ENCODE measurements at places on chromosomes 13 and 19. TPM values are rescaled to one million over a fixed set of nuclear protein-coding genes. Genes with fewer than 3 reads are reported as not detected.

Gene CYP4F12
- total RNA-seq, result 23.6 TPM

Gene HNRNPL
- total RNA-seq, result 74.7 TPM

GRCh38 chr13:28047757-28048388, 52.5 kb downstream of the FLT3 start:
- H3K4me1 ChIP-seq, result no peaks in the 10 kb centered on the region
- no peak overlapping the region for H3K27ac ChIP-seq
- no peak overlapping the region for H3K4me3 ChIP-seq

DNA sequence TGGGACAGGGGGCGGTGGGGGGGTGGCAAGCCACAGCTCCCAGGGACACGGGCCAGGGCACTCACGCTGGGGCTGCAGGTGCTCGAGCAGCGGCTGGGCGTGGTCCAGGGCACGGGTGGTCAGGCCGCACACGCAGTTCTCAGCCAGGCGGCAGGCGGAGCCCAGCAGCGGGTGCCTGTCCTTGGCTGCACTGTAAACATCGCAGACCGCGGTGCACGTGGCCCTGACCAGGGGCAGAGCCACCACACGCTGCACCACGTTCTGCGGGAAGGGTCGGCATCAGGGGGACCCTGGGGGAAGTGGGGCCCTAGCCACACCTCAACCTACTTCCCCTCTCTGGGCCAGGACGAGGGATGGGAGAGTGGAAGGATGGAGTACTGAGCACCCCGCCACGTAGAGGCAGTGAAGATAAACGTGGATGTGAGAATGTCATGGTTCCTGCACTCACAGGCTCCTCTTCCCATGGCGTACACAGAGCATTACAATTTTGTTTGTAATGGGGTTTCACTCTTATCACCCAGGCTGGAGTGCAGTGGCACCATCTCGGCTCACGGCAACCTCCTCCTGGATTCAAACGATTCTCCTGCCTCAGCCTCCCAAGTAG, 3.4 kb downstream of the PLIN5 start:
- H3K4me3 ChIP-seq, result no peak overlapping the region
- H3K27me3 ChIP-seq, result no peaks in the 10 kb centered on the region
- no peaks in the 10 kb centered on the region for H3K4me1 ChIP-seq
- H3K36me3 ChIP-seq, result no peaks in the 10 kb centered on the region
- no peak overlapping the region for H3K27ac ChIP-seq

GRCh38 chr13:100019780-100020356, 38.3 kb downstream of the ZIC2 start:
- no peak overlapping the region for H3K27ac ChIP-seq
- H3K4me3 ChIP-seq, result no peak overlapping the region
- H3K36me3 ChIP-seq, result no peaks in the 10 kb centered on the region
- no peak for DNase-seq
- no peaks in the 10 kb centered on the region for H3K27me3 ChIP-seq
- H3K4me1 ChIP-seq, result no peaks in the 10 kb centered on the region

- DNase-seq, result peak; percentile 39
- H3K36me3 ChIP-seq, result no peaks in the 10 kb centered on the region
- peak overlapping the region; percentile 2 for H3K27ac ChIP-seq
- H3K27me3 ChIP-seq, result no peaks in the 10 kb centered on the region
- H3K4me3 ChIP-seq, result peak overlapping the region; percentile 32
Measured at GRCh38 chr19:11673608-11674041, 65.1 kb downstream of the ZNF823 start.

- no peak for DNase-seq
- H3K27me3 ChIP-seq, result peaks cover 13% of the 10 kb centered on the region
- no peak overlapping the region for H3K4me3 ChIP-seq
Measured at GRCh38 chr19:6467384-6467783, 3.3 kb downstream of the CRB3 start.

DNA sequence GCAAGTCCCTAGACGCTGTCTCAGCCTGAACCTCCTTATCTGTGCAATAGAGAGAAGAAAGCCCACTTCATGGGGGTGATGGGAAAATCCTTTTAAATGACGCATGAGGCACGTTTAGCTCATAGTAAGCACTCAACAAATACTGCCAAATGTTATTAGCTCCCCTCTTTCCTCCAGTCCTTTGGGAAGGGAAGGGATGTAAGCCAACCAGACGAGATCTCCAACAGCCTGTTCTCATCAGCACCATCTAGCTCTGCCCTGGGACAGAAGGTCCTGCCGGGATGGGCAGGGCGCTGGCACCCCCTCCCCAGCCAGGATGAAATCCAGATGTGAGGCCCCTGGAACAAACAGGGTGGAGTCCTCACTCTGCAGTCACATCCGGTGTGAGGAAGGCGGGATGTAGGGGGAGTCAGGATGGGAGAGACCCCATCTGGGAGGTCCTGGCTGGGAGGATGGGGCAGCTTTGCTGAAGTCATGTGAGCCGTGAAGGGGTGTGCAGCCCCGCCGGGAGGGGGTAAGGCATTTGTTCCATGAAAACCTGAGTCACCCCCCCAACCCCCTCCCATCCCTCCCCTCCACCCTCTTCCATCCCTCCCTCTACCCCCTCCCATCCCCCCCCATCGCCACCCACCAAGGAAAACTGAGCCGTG, 4.6 kb downstream of the S1PR2 start:
- peaks cover 3% of the 10 kb centered on the region for H3K4me1 ChIP-seq
- H3K27ac ChIP-seq, result peak overlapping the region; percentile 89
- DNase-seq, result peak; percentile 95
- H3K4me3 ChIP-seq, result peak overlapping the region; percentile 3

DNA sequence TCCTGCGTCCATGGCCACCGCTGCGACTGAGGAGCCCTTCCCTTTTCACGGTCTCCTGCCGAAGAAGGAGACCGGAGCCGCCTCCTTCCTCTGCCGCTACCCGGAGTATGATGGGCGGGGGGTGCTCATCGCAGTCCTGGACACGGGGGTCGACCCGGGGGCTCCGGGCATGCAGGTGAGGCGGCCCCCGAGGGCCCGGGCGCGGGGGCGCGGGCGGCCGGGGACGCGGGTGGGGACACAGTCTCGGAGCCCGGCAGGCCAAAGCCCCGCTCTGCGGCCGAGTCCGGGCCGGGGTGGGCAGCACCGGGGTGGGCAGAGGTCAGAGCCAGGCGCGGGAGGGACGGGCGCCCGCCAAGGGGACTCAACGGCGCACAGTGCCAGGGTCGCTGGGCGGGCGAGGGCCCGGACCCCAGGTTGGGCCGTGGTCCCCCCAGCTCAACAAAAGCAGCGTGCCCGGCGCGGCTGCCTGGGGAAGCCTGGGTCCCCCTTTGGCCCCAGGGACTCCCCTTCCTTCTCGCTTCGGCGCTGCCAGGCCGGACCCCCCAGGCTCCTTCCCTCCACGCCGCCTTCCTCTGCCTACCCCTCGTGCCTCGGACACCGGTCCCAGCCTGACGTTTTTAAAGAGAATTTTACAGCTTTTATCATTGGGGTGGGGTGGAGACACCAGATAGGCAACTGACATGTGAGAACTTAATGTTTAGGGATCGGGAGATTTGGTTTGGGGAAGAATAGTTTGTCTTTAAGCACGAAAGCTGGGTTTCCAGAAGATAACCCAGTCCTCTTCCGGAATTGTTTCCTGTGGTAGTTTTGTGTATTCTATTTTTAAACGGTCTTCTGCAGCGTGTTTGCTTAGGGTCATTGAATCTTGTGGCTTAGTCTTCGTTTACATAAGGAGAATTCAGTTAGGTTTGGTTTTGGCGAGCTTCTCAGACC, 509 bp downstream of the TPP2 start:
- no peaks in the 10 kb centered on the region for H3K4me1 ChIP-seq
- no peaks in the 10 kb centered on the region for H3K27me3 ChIP-seq
- H3K27ac ChIP-seq, result peak overlapping the region; percentile 92
- no peaks in the 10 kb centered on the region for H3K36me3 ChIP-seq
- peak overlapping the region; percentile 96 for H3K4me3 ChIP-seq

DNA sequence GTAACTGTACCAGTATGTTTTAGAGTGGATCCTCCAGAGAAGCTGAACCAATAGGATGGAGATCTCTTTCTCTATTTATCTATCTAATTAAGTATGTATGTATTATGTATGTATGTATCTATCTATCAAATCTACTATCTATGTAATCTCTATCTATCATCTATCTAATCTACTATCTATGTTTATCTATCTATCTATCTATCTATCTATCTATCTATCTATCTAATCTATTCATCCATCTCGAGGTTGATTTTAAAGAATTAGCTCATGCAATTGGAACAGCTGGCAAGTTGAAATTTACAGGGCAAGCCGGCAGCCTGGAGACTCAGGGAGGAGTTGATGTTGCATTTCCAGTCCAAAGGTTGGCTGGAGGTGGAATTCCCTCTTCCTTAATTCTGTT, 112.2 kb downstream of the URI1 start:
- no peaks in the 10 kb centered on the region for H3K27me3 ChIP-seq
- H3K4me1 ChIP-seq, result no peaks in the 10 kb centered on the region
- no peak overlapping the region for H3K27ac ChIP-seq
- no peaks in the 10 kb centered on the region for H3K36me3 ChIP-seq

DNA sequence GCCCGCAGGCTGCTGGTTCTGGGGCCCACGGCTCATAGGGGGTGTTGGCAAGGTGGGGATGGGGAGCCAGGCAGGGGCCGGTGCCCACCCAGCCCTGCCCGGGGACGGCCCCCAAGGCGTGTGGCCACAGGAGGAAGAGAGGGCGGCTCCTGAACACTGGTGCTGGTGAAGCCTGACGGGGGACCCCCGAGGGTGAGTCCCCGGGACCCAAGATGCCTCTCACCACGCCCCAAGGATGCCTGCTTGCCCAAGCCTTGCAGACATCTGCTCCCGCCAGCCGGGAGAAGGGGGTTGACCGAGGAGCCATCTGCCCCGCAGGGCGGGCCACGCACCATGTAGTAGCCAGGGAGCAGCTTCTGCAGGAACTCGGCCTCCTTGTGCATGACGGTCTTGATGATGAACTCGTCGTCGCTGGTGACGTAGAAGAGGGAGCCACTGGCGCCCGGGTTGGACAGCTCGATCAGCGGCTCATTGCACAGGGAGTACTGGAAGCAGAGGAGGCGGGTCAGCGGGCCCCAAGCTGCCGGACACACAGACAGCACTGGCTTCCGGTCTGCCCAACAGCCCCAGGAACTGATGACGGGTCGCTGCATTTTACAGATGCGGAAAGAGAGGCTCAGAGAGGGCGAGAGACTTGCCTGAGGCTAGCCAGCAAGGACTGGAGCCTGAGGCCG, 29.6 kb upstream of the CACTIN start:
- no peak for DNase-seq
- no peak overlapping the region for H3K4me3 ChIP-seq
- no peaks in the 10 kb centered on the region for H3K27me3 ChIP-seq
- no peaks in the 10 kb centered on the region for H3K4me1 ChIP-seq
- H3K27ac ChIP-seq, result peak overlapping the region; percentile 51

All from uterus (tissue), 4 donors.